T-helper 17 cell (primary cell): ENCODE measurements at places on chromosomes 11 and 22.

GRCh38 chr11:61075891-61076290, 26.4 kb upstream of the CD5 start:
- DNase-seq: no peak

- DNase-seq: no peak
Observed at GRCh38 chr22:27094633-27095308, 437.4 kb downstream of the MIAT start.

GRCh38 chr22:50605613-50606074, 5.1 kb downstream of the MAPK8IP2 start:
- no peak for DNase-seq

GRCh38 chr22:21989049-21989448, 6.5 kb upstream of the TOP3B start:
- no peak for DNase-seq

DNA sequence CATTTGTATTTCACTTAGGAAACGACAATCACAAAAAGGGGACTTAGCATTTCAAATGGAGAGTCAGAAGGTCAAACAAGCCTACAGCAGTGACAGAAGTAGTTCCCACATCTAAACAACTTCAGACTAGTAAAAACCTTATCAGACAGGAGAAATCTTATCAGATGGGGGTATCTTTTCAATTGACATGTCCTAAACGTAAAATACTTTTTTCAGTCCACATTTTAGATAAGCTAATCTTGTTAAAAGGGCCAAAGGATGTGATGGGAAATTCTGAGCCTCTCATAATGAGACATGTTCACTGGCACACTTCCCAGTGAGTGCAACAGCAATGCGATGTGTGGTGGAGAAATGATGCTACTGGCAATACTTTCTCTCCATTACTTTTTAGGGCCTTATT, 2.4 kb downstream of the MAPK1 start:
- DNase-seq: no peak

DNA sequence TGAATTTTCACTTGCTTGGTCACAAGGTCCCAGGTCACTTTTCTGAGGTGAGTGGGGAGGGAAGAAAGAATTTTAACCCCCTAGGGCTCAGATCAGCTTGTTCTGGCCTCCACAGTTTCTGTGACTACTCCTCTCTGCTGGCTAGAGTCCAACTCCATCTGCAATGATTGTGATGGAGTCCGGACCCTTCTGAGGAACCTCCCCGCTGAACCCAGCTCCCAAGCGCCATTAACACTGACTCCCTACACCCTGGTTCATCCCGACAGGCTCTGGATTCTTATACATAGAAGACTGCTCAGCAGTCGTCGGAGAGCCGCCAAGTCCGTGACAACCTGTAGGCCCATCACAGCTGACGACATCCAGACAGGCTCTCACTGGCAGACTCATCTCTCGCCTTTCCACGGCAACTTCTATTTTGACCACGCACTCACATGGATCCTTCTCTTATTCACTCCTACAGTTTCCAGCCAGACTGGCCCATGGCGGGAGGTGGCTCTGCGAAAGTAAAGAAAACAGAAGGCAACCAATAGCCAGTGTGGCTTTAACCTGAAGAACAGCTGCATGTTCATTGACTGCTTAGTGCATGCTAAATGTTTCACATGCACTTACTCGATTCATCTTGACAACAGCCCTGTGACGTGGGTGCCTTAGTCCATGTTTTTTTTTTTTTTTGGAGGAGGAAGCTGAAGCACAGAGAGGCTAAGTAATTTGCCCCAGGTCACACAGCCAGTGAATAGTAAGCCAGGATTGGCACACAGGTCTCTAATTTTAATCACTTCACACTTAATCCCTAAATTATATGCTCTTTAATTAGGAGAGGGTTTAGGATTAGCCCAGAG, 68.0 kb upstream of the PRDM11 start:
- no peak for DNase-seq

DNA sequence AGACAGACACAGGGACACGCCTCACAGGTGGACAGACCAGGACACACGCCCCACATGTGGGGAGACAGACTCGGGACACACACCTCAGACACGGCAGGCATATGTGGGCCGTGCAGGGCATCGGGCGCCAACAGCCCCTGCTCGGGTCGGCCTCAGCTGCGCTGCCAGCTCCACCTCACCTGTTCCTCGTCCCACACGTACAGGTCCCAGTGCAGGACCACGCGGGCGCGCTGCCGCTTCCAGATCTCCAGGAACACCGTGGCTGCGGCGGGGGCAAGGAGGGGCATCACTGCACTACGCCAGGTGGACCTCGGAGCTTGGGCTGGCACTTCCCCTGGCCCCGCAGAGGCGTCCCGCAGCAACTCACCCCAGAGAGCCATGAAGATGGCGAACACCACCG, 12.4 kb downstream of the ANO9 start:
- DNase-seq: no peak

DNA sequence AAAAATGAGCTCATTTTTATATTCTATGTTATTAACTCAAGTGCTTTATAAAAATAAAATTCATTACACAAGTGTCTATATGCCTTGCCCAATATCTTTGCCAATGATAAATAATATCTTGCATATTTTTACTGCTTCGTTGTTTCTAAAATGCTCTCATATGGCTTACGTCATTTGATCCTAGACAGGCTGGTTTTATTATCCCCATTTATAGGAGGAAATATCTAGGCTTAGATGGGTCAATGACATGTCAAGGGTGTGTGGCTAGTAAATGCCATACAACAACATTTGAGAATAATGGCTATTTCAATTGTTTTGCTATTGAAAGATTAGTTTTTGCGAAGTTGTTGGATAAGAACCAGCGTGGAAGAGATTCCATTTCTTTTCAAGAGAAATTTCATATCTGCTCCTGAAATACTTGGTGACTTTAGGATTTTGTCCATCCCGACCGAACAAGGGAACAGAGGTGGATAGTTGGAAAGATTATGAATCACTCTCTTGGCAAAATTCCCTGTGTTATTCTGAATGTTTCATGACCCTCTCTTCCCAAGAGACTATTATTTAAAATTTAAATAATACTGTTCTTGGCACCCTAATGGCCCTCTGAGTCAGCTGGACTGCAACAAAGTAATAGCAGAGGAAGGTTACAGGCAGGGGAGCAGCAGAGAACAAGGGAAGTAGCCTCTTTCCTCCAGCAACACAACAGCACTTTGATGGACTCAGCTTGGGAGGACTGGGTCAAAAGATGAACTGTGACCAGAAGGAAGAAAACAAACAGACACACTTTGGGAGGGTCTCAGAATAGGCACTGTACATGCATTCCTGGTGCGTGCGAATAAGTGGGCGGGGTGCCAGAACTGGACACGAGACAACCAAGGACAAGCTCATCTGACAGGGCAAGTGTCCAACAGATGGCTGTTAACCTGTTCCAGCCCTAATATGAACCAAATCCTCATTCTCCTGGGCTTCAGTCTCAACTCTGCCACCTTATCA, 94.5 kb downstream of the ME3 start:
- DNase-seq: no peak

- DNase-seq: no peak
Observed at GRCh38 chr22:36206255-36206654, 4.6 kb upstream of the APOL4 start.

GRCh38 chr11:67666303-67666645, 8.1 kb downstream of the ALDH3B2 start:
- no peak for DNase-seq

DNA sequence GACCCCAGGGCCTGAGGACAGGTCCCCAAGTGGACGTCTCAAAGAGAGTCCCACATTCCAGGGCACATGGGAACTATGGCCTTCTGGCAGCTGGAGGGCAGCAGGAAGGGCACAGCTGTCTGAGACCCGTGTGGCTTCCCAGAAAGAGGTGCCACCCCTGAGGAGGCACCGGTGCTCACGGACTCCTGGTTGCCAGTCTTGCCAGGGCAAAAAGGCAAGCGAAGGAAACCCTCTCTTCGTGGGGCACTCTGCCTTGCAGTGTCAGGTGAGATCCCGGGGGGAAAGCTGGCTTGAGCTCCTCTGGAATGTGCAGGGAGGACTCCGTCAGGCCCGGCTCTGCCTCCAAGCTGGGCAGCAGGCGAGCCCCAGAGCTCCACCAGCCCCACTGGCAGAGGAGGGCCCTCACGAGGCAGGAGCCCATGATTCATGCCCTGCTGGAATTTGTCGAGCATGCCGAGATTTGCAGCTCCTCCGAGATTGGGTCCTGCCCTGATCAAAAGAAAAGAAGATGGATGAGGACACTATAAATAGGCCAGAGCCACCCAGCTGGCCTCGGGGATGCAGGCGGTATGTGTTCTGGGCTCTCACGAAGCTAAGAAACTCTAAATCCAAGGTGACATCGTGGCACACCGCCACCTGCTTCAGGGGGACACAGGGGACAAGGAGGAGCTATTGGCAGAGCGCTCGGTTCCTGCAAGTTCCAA, 9.9 kb upstream of the CELSR1 start:
- DNase-seq: no peak

DNA sequence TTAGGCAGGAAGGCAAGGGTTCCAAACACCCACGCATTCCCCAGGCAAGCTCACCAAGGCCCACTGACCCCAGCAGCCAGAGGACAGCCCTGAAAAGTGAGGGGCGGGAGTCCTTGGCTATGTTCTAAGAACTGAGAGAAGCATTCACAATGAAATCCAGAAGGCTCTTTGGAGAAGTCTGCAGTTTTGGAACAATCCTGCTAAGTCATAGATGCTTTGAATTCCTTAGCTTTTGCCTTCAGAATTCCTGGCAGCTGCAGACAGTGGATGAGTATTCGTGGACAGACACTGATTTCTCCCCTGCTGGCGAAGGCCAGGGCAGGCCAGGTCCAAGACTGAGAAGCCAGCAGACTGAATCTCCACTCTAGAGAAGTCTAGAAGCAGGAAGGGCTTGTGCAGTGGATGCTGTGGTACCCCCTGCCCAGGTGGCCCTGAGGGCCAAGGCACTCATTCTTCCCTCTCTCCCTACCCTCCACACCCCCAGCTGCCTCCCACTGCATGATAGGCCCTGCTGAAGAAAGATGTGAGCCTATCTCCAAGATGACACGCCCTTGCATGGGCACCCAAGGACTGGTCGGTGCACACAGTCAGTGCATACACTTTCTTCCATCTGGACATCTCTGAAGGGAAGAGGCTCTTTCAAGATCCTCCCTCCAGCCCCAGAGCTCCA, 133.2 kb upstream of the TEAD1 start:
- DNase-seq: no peak

GRCh38 chr22:37275622-37276021, 6.7 kb upstream of the CYTH4 start:
- no peak for DNase-seq

GRCh38 chr11:8768625-8769333, 86.2 kb downstream of the RPL27A start:
- DNase-seq: no peak

DNA sequence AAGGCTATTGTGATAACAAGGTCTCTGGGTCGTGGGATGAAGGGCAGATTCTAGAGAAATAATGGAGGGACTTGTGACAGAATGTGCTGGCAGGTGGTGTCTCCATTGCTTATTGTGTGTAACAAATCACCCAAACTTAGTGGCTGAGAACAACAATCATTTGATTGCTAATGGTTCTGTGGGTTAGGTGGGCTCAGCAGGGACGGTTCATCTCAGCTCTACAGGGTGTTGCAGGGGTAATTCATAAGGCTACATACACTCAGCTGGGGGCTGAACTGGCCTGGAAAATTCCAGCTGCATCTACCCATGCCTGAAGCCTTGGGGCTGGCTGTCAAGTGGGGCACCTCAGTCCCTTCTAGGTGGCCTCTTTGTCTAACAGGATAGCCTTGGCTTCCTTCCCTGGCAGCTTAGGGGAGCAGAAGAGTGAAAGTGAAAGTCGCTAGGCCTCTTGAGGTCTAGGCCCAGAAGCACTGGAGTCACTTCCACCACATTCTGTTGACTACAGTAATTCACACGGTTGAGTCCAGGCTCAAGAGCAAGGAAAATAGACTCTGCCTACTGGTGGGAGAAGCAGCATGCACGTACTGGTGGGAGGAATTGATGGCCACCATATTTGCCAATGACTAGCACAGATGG, 308.9 kb downstream of the MN1 start:
- DNase-seq: no peak

DNA sequence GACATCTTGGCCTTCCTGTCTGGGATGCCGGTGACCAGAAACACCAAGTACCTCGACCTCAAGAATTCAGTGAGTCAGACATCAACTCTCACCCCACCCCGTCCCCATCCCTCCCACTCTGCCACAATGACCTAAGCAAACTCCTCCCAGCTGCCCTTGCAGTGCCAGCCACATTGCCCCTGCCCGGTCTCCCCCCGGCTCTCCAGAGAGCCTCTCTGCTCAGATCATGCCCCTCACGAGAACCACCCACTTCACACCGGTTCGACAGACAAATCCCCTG, 23.6 kb upstream of the MYRF start:
- no peak for DNase-seq

DNA sequence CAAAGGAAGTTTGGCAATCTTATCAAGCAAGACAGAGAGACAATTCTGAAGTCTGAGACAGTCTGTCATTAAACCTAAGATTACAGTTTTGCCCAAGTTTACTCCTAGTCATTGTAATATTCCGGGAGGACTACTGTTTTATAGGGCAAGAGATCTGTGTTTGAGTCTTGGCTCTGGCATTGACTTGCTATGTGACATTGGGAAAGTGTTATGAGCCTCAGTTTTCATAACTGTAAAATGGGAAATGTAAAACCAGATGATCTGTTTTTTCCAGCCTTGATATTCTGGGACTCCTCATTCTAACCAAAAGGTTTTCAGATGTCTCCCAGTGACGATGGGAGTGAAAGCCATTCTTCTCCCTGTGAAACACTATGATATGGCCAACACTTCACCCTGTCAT, 24.3 kb upstream of the SLCO2B1 start:
- no peak for DNase-seq

GRCh38 chr11:102836290-102836875, 7.0 kb downstream of the MMP3 start:
- no peak for DNase-seq

GRCh38 chr22:28369854-28370253, 309.8 kb downstream of the TTC28 start:
- DNase-seq: no peak

DNA sequence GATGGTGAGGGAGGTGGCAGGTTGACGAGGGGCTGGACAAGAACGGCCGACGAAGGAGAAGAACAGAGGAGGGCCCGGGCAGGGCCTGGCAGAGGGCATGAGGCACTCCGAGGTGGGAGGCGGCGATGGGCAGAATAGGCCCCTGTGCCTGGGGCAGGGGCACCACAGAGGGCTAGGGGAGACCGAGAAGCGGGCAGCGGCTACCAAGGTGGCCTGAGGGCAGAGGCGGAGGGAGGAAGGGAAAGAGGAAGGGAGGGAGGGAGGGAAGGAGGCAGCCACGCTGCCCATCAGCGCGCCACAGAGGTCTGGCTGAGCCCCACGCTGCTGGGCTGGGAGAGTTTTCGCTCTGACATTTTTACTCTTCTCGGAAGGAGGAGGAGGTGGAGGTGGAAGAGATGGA, 11.3 kb downstream of the LSP1 start:
- DNase-seq: no peak

GRCh38 chr11:10747733-10748132, 3.3 kb upstream of the CTR9 start:
- no peak for DNase-seq
